ENCODE measurements at places on chromosomes 16 and 17.

GRCh38 chr16:25060920-25061319, 45.8 kb upstream of the ARHGAP17 start:
- H3K4me1 ChIP-seq: peaks cover 17% of the 10 kb centered on the region
- H3K27ac ChIP-seq: no peak overlapping the region
- no peaks in the 10 kb centered on the region for H3K27me3 ChIP-seq
- no peak for DNase-seq
- H3K4me3 ChIP-seq: no peak overlapping the region
- H3K36me3 ChIP-seq: no peaks in the 10 kb centered on the region

- H3K27ac ChIP-seq: peak within 1 kb of the TSS; percentile 51
- H3K4me3 ChIP-seq: peak within 1 kb of the TSS; percentile 79
Measured at GRCh38 chr17:28726226-28726626, at the start of gene TLCD1. Gene TLCD1 (minus strand): TSS chr17:28726233. CDS start chr17:28726097, 136 bp downstream.

DNA sequence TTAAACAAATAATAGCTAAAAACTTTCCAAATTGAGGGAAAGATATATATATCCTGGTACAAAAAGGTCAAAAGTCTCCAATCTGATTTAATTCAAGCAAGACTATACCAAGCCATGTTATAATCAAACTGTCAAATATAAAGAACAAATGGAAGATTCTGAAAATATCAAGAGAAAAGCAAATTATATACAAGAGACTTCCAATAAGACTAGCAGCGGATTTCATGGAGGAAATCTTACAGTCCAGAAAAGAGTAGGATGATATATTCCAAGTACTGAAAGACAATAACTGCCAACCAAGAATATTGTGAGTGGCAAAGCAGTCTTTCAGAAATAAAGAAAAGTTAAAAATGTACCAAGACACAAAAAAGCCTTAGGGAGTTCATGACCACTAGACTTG, 102.2 kb downstream of the CEP112 start:
- H3K4me3 ChIP-seq: no peak overlapping the region
- no peak overlapping the region for H3K27ac ChIP-seq
- no peaks in the 10 kb centered on the region for H3K36me3 ChIP-seq
- H3K4me1 ChIP-seq: peaks cover 14% of the 10 kb centered on the region

- no peaks in the 10 kb centered on the region for H3K27me3 ChIP-seq
- H3K36me3 ChIP-seq: peaks cover 48% of the 10 kb centered on the region
- no peaks in the 10 kb centered on the region for H3K4me1 ChIP-seq
- H3K27ac ChIP-seq: no peak overlapping the region
Measured at GRCh38 chr16:22337045-22337444, 37.4 kb downstream of the CDR2 start.

GRCh38 chr16:58249388-58249779, 45.4 kb downstream of the PRSS54 start:
- H3K27me3 ChIP-seq: peaks cover 10% of the 10 kb centered on the region
- DNase-seq: peak; percentile 37
- H3K27ac ChIP-seq: no peak overlapping the region

- H3K27ac ChIP-seq: no peak overlapping the region
- H3K4me3 ChIP-seq: no peak overlapping the region
- no peaks in the 10 kb centered on the region for H3K36me3 ChIP-seq
- H3K4me1 ChIP-seq: peaks cover 27% of the 10 kb centered on the region
Measured at GRCh38 chr16:11330526-11331237, 14.6 kb upstream of the RMI2 start.

DNA sequence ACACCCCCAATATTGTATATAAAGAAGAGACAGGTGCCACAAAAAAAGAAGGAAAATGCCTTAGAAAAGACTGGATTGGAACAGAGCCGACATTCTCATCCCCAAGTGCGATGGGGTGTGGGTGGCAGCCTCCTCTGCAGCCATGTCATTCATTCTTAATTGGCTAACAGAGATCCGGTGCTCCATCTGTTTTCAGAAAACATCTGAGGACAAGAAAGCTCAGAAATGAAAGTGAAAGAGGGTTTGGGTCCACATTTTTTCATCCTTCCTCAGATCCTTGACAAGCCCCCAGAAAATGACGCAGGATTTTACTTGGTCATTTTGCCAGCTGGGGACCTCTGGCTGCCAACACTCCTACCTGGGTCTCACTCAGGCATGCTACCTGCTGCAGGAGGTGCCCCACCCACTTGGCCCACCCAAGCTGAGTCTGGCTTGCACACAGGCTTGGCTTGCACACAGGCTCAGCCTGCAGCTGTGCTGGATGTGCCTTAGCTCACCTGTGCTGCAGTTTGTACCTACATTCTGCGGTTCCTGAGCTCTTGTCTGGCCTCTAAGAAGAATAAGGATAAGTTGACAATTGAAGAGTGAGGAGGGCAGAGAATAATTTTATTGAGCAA, 21.9 kb downstream of the KIF2B start:
- H3K4me1 ChIP-seq: no peaks in the 10 kb centered on the region
- H3K27ac ChIP-seq: no peak overlapping the region
- H3K27me3 ChIP-seq: no peaks in the 10 kb centered on the region

- H3K4me3 ChIP-seq: no peak overlapping the region
- H3K27ac ChIP-seq: no peak overlapping the region
- H3K36me3 ChIP-seq: no peaks in the 10 kb centered on the region
- H3K27me3 ChIP-seq: no peaks in the 10 kb centered on the region
- no peak for DNase-seq
Measured at GRCh38 chr17:33381201-33381600, 88.1 kb upstream of the ASIC2 start.

DNA sequence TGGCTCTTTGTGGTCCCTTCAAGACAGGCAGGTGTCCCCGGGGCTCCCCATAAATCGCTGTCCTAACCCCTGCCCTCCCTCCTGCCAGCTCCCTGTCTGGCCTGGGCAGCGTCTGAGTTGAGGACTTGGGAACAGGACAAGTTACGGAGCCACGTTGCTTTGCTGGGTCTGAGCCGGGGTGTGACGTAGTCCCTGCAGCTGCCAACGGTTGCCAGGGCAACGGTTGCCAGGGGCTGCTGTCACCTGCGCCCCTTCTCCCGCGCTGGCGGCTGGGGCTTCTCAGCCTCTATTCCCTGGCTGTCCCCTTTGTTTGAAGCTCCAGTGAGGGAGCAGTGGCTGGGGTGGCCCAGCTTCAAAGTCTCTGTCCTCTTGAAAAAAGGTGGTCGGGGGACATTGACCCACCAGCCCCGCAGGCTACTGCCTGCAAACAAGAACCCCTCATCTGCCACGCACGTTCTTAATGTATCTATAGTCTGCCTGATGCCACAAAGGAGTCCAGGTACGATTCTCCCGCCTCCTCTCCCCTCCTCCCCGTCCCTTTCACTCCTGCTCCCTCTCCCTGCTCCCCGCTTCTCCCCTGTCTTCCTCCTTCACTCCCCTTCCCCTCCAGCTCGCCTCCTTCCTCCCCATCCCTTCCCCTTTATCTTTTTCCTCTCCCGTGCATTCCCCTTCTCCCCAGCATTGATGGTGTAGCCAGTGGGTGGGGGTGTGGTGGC, 10.9 kb downstream of the ADGRG1 start:
- no peak overlapping the region for H3K27ac ChIP-seq
- H3K4me1 ChIP-seq: peaks cover 26% of the 10 kb centered on the region
- DNase-seq: no peak
- no peak overlapping the region for H3K4me3 ChIP-seq
- H3K27me3 ChIP-seq: no peaks in the 10 kb centered on the region

GRCh38 chr17:31540602-31541307, 149.3 kb downstream of the RAB11FIP4 start:
- no peak overlapping the region for H3K4me3 ChIP-seq
- no peak for DNase-seq
- peaks cover 8% of the 10 kb centered on the region for H3K4me1 ChIP-seq
- H3K36me3 ChIP-seq: no peaks in the 10 kb centered on the region

DNA sequence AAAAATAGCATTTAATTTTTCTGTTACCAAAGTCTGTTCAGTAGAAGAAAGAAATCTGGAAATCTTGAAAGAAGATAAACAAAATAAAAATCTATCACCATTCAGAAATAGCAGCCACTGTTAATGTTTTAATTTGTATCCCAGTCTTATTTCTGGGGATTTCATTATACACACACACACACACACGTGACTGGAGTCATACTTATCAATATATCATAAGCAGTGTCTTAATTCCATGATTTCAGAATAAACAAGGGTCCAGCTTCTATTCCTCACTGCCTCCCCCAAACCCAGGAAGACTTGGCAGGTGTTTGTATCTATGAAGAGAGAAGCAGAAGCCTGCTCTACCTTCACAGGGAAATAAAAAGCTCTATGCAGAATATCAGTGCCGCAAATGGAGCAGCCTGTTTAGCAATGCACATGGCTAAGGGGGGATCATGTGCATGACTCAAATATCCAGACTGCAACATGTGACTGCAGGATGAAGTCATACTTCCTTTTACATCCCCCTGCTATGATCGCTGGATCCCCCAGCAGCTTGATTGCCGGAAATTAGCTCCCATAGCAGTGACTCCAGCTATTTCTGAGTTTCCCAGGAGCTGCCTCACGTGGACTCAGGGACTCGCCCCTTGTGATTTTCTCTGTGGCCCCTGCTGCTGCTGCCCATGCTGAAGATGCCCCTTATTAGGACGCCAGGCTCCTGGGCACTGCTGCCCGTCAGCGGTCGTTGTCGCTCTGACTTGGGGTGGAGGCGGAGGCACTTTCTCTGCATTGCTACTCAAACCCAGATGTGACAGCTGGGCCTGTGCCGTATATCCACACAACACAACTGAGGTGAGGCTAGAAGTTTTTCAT, 341.0 kb downstream of the CPPED1 start:
- DNase-seq: no peak
- H3K27me3 ChIP-seq: no peaks in the 10 kb centered on the region
- H3K4me1 ChIP-seq: peaks cover 2% of the 10 kb centered on the region
- H3K4me3 ChIP-seq: no peak overlapping the region

DNA sequence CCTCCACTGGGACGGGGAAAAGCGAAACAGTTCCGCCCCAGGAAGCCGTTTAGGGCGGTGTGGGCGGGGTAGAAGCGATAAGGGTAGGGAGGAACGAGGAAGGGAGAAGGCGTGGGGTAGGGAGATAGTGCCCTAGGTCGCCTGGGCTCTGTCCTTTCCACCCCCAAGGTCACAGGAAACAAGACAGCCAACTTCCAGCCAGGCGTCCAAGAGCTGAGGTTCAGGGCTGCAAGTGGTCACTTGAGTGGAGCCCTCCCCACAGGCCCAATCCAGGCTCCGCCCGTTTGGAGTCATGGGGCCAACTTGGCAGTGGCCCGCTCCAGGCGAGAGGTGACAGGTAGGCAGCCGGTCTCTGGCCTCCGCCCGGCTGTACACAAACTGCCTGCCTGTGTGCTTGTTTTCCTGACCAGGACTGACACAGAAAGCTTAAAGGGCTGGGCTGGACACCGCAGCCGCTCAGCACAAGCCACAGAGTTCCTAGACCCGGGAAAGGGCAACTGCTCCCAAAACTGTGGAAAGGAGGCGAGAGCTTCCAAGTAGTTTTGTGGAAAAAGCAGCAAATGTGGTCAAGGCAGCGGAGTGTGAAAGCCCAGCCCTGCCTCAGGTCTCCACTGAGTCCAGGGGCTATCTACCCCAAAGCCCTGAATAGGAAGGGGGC, at the start of gene RILP:
Gene RILP (minus strand): TSS at position 23 of the 658 bp plus-strand sequence. CDS start 62 bp downstream, outside the sequence.
- peak within 1 kb of the TSS; percentile 52 for H3K27ac ChIP-seq
- H3K4me1 ChIP-seq: peaks cover 9% of the 10 kb centered on the region
- no peaks in the 10 kb centered on the region for H3K27me3 ChIP-seq
- peak within 1 kb of the TSS; percentile 79 for H3K4me3 ChIP-seq
- peaks cover 50% of the 10 kb centered on the region for H3K36me3 ChIP-seq
- peak; percentile 88 for DNase-seq

- peaks cover 10% of the 10 kb centered on the region for H3K27me3 ChIP-seq
- no peak overlapping the region for H3K4me3 ChIP-seq
- H3K4me1 ChIP-seq: no peaks in the 10 kb centered on the region
- no peaks in the 10 kb centered on the region for H3K36me3 ChIP-seq
- H3K27ac ChIP-seq: no peak overlapping the region
- no peak for DNase-seq
Measured at GRCh38 chr17:31453896-31454295, 62.4 kb downstream of the RAB11FIP4 start.

DNA sequence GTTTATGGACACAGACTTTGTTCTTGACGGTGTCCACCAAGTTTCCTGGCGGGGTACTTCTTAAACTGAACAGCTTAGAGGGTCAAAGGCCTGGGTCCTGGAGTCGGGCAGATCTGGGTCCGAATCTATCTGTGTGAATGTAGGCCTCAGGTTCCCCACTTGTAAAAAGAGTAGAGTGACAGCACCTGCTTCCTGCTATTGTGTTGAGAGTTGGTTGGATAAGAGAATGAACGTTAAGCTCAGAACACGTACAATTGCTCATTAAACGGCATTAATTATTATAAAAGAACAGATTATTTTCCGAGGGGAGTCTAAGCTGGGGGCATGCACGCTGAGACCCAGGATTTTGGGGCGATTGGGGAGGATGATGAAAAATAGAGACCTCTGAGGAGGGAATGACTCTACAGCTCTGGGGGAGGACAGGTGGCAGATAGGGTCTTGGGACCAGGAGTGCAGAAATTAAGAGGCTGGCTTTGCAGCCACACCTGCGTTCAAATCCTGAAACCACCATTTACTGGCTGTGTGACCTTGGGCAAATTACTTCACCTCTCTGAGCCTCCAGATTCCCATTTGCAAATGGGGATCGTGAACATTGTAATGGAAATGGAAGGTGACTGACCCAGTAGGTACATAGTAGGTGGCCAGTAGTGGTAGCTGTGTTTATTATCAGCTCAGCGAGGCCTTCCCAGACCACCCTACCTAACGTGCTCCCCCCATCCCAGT, 862 bp downstream of the CLEC16A start:
- H3K36me3 ChIP-seq: no peaks in the 10 kb centered on the region
- peaks cover 54% of the 10 kb centered on the region for H3K4me1 ChIP-seq
- H3K27me3 ChIP-seq: no peaks in the 10 kb centered on the region
- peak overlapping the region; percentile 94 for H3K4me3 ChIP-seq

- no peaks in the 10 kb centered on the region for H3K36me3 ChIP-seq
- H3K4me1 ChIP-seq: peaks cover 14% of the 10 kb centered on the region
- peak; percentile 73 for DNase-seq
- no peak overlapping the region for H3K27ac ChIP-seq
Measured at GRCh38 chr17:9237661-9238301, 216.5 kb downstream of the NTN1 start.

- H3K4me1 ChIP-seq: peaks cover 8% of the 10 kb centered on the region
- no peaks in the 10 kb centered on the region for H3K36me3 ChIP-seq
- peak overlapping the region; percentile 78 for H3K4me3 ChIP-seq
Measured at GRCh38 chr17:2854143-2855055, 58.2 kb downstream of the RAP1GAP2 start.
